ENCODE measurements at places on chromosomes 16 and 17.

DNA sequence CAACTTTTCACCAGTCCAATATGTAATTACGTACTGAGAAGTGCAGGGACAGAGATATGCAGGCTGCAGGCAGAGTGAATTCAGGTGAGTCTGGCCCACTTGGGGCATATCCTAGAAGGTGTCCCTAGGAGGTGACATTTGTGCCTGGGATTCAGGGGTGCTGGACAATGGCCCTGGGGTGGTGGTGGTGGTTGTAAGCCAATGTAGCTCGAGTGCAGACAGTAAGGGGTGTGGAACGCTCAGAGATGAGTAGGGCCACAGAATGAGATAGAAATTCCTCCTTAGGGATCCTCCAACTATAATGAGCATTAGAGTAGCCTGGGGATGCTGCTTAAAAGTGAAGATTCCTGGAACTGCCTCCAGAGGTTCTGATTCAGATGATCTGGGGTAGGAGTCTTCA, 221.7 kb upstream of the MPHOSPH6 start:
- no peak for DNase-seq

- DNase-seq, result no peak
These were observed 22.2 kb upstream of the DHRS7B start for GRCh38 chr17:21104608-21105007.

DNA sequence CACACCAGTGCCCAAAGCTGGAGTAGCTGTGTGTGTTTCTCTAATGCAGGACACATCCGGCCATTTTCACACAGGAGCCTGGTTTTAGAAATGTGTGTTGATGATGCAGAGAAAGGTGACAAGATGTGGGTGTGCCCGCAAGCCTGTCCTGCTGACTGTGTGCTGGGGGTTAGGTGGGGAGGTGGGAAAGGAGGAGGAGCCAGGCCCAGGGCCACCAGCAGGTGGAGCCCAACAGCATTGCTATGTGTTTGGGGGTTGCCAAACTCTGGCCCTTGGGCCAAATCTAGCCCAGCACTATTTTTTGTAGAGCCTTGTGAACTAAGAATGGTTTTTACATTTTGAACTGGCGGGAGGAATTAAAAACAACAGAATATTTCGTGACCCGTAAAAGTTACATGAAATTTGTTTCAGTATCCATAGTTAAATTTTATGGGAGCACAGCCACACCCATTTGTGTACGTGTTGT, 61.7 kb upstream of the LGALS9 start:
- peak; percentile 92 for DNase-seq

DNA sequence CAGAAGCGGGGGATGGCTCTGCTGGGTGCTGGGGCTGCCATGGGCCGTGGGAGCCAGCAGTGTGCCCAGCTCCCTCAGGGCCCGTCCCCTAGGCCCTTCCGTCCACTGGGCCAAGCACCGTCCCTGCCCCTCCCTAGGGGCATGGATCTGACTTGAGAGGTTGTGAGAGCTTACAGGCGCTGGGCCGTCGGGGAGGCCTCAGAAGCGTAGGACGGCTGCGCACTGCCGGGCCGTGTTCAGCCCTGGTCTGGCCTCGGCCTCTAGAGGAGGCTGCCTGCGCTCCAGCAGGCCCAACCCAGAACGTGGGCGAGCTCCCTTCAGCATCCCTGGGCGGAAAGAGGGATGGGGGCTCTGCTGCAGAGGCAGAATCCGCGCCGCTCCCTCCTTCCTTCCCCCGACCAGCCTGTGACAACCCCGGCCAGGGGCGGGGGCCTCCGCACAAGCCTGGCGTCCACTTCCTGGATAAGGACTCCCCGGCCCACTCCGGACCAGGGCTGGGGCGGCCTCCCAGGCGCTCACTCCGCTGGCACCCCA, 685 bp upstream of the MPG start:
- DNase-seq, result peak; percentile 67

- no peak for DNase-seq
These were observed 3.6 kb upstream of the FAM222B start for GRCh38 chr17:28846231-28846630.

- DNase-seq, result no peak
These were observed 139.6 kb upstream of the FAM20A start for GRCh38 chr17:68740555-68741447.

DNA sequence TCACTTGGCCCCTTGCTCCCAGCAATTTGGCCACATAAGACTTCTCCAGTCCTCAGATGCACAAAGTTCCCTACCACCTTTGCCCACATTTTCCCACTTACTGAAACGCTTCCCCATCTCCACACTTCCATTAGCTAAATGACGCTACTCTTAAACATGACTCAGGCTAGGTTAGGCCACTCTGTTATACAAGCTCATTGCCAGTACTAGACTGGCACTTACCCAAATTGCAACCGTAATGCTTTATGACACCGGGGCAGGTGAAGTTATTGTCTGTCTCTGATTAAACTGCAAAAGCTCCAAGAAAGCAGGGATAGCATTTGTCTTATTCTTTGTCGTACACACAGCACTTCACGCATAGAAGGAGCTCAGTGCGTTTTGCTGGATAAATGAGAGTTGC, 29.2 kb downstream of the ASPA start:
- no peak for DNase-seq

DNA sequence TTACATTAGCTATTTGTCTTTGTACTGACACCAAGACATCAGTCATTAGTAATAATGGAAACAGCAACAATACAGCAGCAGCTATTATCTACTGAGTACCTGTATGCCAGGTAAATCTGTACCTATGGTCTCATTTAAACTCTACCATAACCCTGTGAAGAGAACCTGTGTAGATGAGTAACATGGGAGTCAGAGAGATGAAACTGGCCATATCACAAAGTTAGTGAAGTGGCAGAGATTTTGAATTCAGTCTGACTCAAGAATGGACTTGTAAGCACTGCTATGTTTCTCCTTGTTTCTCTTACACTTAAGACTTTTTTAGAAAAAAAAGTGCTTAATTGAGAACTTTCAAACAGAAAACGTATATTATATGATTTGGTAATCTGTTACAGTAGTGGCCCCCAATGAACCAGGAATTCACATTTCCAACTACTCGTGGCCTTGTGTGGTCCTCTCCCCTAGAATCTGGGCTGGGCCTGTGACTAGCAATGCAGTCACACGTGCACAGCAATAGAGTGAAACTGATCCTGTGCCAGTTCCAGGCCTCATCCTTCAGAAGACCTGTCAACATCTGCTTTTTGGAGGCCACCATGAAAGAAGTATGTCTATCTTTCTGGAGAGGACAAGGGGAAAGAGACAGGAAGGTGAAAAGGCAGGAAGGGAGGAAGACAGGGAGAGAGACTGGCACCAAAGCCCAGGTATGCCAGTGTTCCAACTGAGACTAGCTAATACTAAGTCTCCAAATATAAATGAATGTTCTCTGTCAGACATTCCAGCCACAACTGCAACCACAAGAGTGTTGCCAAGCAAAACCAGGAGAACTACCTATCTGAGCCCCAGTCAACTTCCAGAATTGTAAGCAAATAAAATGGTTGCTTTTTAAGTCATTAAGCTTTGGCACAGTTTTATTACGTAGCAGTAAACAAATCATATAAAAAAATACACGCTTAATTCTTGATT, 12.0 kb downstream of the CRLF3 start:
- DNase-seq, result no peak

DNA sequence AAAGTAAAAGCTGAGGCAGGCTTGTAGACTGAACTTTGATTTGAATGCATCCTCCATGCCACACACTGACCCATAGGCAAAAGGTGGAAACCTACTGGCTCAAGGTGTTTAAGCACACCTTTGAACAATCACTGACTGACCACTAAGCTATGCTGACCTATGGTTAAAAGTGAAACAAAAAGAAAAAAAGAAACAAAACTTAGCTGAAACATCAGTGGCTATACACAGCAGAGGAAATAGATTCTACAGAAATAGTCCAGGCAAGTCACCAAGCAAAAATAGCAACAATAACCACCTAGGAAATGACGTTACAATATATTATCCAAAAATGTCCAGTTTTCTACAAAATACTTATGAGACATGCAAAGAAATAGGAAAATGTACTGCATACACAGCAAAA, 60.2 kb downstream of the RPGRIP1L start:
- no peak for DNase-seq

DNA sequence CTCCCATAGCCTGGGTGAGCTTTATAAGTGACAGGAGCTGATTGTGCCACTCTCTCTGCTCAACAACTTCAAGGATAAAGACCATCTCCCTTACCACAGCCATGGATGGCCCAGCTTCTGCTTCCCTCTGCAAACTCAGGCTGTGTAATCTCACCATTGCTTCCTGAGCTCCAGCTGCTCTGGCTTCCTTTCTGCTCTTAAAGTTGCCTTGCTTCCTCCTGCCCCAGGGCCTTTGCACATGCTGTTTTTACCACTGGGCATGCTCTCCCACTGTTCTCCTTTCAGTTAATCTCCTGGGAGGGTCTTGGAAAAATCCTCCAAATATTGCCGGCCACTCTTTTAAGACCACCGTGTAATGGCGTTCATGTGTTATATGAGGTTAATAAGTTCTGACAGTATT, 265.1 kb upstream of the C16orf82 start:
- DNase-seq, result no peak

DNA sequence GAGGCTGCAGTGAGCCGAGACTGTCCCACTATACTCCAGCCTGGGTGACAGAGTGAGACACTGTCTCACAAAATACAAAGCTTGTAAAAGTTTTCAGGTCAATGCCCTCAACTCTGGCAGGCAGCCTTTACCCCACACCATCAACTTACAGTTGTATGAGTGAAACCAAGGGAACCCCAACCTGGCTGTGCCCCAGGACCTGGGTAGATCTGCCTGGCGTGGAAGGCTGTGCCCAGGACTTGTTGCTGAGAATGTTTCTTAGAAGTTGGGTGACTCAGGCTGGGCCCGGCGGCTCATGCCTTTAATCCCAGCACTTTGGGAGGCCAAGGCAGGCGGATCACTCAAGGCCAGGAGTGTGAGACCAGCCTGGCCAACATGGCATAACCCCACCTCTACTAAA, 7.8 kb downstream of the CES3 start:
- DNase-seq, result no peak

DNA sequence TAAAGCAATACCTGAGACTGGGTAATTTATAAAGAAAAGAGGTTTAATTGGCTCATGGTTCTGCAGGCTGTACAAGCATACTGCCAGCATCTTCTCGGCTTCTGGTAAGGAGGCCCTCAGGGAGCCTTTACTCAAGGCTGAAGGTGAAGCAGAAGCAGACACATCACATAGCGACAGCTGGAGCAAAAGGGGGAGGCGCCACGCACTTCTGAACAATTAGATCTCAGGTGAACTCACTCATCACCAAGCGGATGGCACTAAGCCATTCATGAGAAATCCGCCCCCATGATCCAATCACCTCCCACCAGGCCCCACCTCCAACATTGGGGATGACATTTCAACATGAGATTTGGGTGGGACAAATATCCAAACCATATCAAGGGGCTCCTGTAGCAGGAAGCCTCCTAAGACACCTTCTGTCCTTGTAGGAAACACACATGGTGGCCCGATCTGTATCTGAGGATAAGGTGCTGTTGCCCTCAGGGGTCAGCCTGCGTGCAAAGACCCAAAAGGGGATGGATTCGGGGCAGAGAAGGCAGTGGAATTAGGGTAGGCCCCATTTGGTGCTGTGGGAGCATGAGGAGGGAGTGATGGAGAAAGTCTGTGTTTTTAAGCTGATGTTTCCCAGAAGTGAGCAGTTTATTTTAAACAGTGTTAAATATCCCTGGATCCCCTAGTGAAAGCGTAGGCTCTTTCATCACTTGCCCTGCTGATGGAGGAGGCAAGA, 23.0 kb downstream of the IL21R start:
- DNase-seq, result no peak

- DNase-seq, result no peak
These were observed 154.8 kb downstream of the XYLT1 start for GRCh38 chr16:17316005-17316404.

GRCh38 chr16:56372013-56372634, 53.2 kb downstream of the AMFR start:
- DNase-seq, result peak; percentile 41

- DNase-seq, result no peak
These were observed 92.8 kb downstream of the GAS7 start for GRCh38 chr17:10105513-10106001.

GRCh38 chr16:52561910-52562741, 15.2 kb upstream of the TOX3 start:
- no peak for DNase-seq

DNA sequence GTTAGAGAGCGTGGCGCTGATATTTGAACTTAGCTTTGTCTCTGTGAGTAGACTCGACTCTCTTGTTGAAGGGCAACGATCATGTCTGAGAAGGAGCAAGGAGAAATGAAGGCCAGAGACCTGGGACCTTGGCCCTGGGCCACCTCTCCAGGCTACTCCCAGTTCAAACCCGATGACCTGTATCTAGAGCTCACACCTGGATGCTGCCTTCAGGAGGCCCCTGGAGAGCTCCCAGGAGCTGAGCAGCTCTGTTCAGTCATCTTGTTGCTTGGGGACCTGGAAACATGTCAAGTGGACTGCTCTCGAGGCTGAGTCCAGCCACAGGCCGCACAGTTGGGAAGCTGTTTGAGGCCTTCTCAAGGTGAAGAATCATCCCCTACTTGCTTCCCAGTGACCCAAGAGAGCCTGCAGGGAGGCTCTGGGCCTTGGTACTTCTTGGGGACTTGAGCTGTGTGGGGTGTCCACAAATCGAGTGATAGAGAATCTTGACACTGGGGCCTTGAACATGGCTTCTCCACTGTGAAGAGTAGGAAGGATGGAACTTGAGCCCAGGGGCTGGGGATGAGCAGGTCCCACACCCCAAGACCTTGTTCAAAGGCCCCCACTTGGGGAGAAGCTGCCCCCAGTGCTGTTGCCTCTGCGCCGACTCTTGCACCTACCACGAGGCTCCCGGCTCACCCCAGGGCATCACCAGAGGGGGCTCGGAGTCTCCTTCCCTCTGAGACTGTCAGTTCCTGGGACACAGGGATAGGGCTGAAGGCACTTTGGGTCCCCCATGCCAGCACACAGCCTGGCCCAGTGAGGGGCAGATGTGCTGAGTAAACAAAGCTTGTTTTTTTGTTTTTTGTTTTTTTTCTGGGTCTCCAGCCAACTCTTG, 112.1 kb downstream of the IRX5 start:
- DNase-seq, result no peak

GRCh38 chr17:35243561-35244340, 879 bp downstream of the SLFN5 start:
- peak; percentile 46 for DNase-seq

GRCh38 chr16:87463722-87464690, 28.8 kb downstream of the ZCCHC14 start:
- DNase-seq, result peak; percentile 56

Data from hematopoietic multipotent progenitor cell treated with erythropoietin and hydrocortisone succinate and interleukin-3 and kit ligand, for 6 days (in vitro differentiated cells).